DMS79 (cell line): ENCODE measurements at places on chromosomes 12 and 14.

GRCh38 chr14:74973003-74973653, 17.7 kb upstream of the PGF start:
- DNase-seq: no peak

- DNase-seq: no peak
Measured at GRCh38 chr14:97946240-97946639, 1149.1 kb downstream of the VRK1 start.

GRCh38 chr12:123399255-123399617, 15.3 kb downstream of the KMT5A start:
- no peak for DNase-seq

GRCh38 chr12:53733051-53733806, 6.0 kb upstream of the CALCOCO1 start:
- no peak for DNase-seq

- no peak for DNase-seq
Measured at GRCh38 chr12:22329621-22330020, 4.9 kb downstream of the ST8SIA1 start.
